ENCODE measurements at places on chromosomes 2 and 18. TPM values are rescaled to one million over a fixed set of nuclear protein-coding genes. Genes with fewer than 3 reads are reported as not detected.

- DNase-seq = peak; percentile 16
Measured at GRCh38 chr18:45482286-45482685, 133.0 kb upstream of the SLC14A2 start.

- DNase-seq = no peak
Measured at GRCh38 chr18:43389163-43389562, 111.9 kb upstream of the SYT4 start.

Gene GALNT14
- 0.21 TPM for total RNA-seq

- no peak for DNase-seq
Measured at GRCh38 chr18:76857476-76857875, 35.1 kb downstream of the ZNF236 start.

GRCh38 chr2:64192664-64193105 is 48.5 kb upstream of the PELI1 start:
- no peak for DNase-seq

Measured in SJSA1 (cell line).